Type B pancreatic cell (in vitro differentiated cells): ENCODE measurements at places on chromosomes 2 and 18. TPM values are rescaled to one million over a fixed set of nuclear protein-coding genes. Genes with fewer than 3 reads are reported as not detected.

TNS1 gene
- 59.2 and 87.5 TPM in 2 replicates for total RNA-seq

EFEMP1 gene
- total RNA-seq, result 92.5 and 344 TPM in 2 replicates

KCNG2 gene
- total RNA-seq, result 0.29 TPM in 1 of 2 replicates, not detected in the other

PPP4R3B gene
- total RNA-seq, result 54.6 and 59.4 TPM in 2 replicates

TMEM237 gene
- 22.7 and 43.2 TPM in 2 replicates for total RNA-seq

DNA sequence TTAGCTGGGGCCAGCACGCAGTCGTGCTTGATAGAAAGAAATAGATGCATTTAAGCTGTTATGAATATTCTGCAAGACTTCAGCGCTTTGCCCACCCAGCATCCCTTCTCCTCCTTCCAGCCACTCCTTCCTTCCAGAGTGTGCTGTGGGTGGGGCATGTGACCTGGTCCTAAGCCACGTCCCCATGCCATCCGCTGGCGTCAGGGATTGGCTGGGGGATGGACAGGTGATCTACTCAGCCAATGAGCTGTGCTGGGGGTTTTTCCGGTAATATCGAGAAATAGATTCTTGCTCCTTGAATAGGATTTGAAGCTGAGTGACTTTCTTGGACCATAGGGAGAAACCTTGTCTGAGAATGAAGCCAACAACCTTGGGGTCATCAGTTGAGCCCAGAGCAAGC lies 4.8 kb upstream of the ZAP70 start:
- DNase-seq, result no peak

DNA sequence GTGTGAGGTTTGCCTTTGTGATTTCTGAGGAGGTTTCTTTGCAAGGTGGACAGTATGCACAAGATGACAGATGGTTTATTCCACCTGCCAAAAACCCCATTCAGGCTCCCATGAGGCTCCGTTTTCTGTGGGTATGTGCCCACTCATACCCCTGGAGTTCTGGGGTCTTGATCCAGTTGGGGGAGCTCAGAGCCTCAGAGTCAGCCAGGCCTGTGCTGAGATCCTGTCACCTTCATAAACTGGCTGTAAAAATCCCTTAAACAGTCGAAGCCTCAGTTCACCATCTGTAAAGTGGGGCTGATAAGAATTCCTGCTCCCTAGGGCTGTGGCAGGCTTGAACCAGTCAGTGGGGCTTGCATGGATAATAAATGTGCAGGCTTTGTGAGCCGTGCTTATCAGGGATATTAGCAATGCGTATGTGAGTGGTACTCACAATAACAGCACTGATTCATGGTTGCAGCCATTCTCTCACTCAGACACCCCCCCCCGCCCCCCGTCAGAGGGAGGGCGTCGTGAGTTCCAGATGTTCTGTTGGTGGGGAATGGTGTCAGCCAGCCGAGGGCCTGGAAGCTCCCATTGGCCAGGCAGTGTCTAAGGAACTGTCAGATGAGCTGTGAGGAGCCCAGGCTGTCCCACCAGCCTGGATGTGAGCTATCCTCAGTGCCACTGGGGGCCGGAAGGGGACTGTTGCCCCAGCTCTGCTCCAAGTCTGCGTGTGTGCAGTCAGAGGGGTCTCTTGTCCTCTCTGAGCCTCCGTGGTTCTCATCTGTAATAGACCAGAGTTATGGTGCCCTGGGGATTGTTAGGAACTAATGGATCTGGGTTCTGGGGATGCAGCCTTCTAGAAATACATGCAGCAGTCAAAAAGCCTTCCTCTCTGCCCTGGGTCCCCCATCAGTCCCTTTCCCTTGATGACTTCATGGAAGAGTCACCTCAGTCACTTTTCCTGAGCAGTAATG lies 51.7 kb downstream of the KCNIP3 start:
- DNase-seq, result peak; percentile 63

- DNase-seq, result no peak
These were observed 54.3 kb downstream of the B3GNT2 start for GRCh38 chr2:62250239-62250638.

DNA sequence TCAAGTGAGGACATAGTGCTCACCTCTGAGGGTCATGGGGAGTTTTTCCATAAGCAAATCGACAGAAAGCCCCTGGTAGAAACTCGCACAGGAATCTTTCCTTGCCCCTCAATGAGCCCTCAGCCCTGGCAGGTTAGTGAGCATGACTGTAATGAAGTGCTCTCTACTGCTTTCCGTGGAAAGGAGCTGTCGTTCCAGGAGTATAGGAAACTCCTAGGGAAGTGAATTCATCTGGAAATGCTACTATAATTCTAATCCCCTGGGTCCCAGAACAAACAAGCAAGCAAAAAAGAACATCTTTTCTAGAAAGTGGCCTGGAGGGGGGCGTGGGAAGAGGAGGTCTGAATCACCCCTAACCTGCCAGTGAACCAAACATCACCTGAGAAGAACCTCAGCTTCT lies 18.1 kb downstream of the BCL2L11 start:
- no peak for DNase-seq

- no peak for DNase-seq
These were observed 55.3 kb downstream of the EDAR start for GRCh38 chr2:108933691-108934117.

GRCh38 chr2:112189001-112189556 lies 50.9 kb downstream of the FBLN7 start:
- no peak for DNase-seq

DNA sequence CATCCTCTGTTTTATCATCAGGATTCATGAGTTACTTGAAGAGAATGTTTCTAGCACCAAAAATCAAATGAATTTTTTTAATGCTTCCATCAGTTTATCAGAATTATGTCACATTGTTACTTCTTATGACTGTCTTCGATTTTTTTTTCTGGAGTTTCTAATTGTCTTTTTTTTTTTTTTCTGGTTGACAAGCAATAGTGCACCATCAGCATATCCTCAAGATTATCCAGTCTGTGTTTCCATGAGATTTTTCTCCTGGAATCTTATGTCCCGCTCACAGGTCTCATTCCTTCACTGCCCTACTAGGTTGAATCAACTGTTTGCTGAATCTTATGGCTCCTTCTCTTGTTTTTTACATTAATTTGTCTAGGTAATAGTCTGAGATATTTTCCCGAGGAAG lies 16.0 kb downstream of the R3HDM1 start:
- no peak for DNase-seq

GRCh38 chr2:162070228-162070936 lies 3.6 kb downstream of the DPP4 start:
- no peak for DNase-seq

- DNase-seq, result peak; percentile 10
These were observed 48.8 kb upstream of the LPIN2 start for GRCh38 chr18:3061581-3062312.

GRCh38 chr2:71882949-71883472 lies 264.7 kb downstream of the CYP26B1 start:
- DNase-seq, result no peak

DNA sequence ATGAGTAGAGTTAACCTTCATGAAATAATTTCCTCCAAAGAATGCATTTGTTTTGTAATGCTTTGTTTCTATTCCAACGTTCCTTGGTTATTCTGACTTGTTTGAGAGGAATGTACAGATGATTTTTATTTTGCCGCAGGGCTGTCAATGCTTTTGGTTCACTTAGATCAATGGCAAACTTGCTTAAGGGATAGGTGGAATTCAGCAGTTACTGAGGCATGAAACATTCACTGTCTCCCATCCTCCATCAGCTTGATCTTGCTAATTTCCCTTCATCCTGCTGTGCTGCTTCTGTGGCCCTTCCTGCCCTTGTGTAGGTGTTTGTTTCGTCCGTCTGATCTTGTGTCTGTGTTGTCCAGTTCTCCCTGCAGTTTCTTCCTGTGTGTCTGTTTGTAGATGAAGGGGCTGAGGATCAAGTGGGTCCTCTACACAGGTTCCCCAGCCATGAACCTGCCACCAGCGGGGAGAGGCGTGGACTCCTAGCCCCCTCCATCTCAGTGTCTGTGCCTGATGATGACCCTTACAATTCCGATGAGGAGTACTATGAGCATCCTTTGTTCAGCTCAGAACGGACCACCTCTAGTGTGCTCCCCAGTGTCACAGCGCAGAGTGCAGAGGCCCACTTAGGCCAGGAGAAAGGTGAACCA lies 84.2 kb upstream of the UNC80 start:
- DNase-seq, result no peak

- DNase-seq, result no peak
These were observed 32.9 kb upstream of the PPM1B start for GRCh38 chr2:44135771-44136170.
